ENCODE measurements at places on chromosomes 2 and 18. TPM values are rescaled to one million over a fixed set of nuclear protein-coding genes. Genes with fewer than 3 reads are reported as not detected.

The TMEM37 gene
- 6.0 TPM for total RNA-seq

The MAPRE3 gene
- 6.9 TPM for total RNA-seq

The CAPN13 gene
- 1.4 TPM for total RNA-seq

GRCh38 chr2:25201794-25202193 lies 33.4 kb upstream of the POMC start:
- peak; percentile 13 for ATAC-seq

DNA sequence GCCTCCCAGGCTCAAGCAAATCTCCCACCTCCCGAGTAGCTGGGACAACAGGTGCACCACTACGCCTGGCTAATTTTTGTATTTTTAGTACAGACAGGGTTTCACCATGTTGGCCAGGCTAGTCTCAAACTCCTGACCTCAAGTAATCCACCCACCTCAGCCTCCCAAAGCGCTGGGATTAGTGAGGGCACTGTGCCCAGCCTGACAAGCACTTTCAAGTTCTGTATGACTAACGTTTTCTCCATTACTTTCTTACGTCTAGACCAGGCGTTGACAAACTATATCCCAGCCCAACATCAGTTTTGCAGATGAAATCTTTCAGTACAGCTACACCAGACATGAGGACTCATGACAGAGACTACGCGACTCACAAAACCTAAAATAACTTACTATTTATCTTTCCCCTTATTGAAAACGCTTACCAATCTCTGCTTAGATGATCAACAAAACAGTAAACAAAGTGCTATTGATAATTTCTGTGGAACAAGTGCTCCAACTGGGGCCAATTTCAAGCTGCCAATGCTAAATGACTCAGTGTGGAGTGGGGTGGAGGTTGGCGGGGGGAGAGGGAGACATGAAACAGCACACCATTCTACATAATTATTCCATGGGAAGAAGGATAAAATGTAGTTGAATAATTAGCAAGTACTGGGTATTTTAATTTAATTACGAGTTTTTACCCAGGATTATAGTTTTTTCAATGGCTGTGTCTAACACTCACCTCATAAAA lies 59.1 kb downstream of the SAP130 start:
- peak; percentile 97 for ATAC-seq

DNA sequence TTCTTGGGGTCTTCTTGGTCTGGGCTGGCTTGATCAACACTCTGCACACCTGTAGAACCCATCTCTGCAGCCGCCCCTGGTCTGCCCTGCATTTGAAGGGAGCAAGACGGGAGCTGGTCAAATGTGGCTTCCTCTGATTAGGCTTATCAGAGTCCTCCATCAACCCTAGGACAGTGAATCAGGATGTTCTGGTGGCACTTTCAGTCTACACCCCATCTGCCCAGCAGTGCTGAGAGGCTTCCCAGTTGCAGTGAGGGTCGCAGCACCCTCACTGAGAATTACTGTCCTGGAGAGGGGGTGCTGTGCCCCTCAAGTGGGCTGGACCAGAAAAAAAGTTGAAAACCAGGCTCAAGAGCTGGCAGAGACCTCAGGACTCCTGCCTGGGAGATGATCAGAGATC lies 152.9 kb downstream of the DYSF start:
- ATAC-seq, result no peak

DNA sequence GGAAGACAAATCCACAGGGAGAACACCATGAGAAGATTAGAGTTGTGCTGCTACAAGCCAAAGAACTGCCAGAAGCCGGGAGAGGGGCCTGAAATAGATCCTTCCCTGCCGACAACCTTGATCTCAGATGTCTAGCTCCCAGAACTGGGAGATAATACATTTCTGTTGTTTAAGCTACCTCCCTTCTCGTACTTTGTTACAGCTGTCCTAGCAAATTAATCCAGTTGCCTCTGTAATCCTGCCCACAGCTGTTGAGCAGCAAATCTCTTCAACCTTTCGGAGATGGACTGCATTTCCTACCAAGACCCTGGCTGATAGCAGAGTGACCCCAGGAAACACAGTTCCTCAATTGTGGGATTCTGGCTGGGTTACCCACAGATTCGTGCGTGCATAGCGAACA lies 2.6 kb upstream of the TBC1D8 start:
- no peak for ATAC-seq

DNA sequence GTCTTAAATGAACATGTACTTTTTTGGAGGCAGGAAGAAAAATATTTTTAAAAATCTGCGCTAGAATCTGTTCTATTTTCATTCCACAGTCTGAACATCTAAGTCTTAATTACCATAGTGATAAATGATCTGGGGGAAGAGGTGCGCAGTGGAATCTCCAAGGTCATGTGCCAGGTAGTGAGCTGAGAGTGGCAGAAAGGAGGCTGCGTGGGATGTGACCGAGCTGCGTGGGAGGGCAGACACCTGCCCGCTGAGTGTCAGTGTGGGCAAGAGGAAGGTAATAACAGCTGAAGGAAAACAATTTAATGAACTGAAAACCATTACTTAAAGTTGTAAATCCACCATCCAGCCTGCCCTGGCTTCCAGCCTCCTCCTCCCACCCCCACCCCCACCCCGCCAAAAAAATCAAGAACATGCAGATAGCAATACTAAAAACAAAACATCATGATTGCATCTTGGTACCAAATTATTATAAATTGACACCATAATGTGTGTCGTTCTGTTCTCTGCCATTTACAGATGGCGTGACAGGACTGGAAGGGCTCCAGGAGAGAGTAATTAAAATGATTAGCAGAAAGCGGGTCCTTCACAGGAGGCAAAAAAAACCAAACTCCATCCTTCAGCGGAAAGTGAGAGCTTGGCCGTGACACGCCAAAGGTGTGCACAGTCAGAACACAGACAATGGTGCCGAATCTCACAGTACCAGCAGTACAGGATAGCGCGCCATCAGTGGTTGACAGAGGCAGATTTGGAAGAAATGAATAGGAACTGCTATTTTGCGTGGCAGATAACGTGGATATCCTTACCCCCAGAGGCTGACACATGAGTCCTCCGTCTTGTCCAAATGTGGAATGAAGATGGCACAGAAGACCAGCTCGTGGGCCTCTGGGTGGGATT lies 11.4 kb upstream of the DTNB start:
- no peak for ATAC-seq

DNA sequence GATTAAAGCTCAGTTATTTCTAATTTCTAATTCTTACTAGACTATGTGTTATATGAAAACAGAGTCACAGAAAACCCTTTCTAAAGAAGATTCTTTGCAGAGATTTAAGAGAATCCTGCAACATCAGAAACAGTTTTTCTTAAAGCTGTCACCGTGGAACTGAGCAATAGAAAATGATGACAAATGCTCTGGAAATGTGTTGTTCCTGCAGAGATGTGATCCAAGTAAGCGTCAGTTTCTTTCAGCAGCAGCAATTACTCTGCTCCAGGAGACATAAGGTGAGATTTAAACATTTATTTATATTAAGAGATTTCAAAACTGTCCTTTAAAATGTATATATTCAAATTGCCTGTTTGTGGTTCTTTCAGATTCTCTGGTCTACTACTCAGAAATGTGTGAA lies 350.5 kb upstream of the NETO1 start:
- ATAC-seq, result no peak

GRCh38 chr18:28110924-28111323 lies 66.0 kb downstream of the CDH2 start:
- no peak for ATAC-seq

GRCh38 chr2:128414351-128414750 lies 95.7 kb upstream of the HS6ST1 start:
- no peak for ATAC-seq

Data from esophagus mucosa (tissue), 1 donor.